ENCODE measurements at places on chromosomes 4 and X.

- DNase-seq: no peak
These were observed 86.5 kb upstream of the KLF3 start for GRCh38 chr4:38577462-38577861.

- no peak for DNase-seq
These were observed 203.0 kb downstream of the AFAP1 start for GRCh38 chr4:7736436-7737267.

DNA sequence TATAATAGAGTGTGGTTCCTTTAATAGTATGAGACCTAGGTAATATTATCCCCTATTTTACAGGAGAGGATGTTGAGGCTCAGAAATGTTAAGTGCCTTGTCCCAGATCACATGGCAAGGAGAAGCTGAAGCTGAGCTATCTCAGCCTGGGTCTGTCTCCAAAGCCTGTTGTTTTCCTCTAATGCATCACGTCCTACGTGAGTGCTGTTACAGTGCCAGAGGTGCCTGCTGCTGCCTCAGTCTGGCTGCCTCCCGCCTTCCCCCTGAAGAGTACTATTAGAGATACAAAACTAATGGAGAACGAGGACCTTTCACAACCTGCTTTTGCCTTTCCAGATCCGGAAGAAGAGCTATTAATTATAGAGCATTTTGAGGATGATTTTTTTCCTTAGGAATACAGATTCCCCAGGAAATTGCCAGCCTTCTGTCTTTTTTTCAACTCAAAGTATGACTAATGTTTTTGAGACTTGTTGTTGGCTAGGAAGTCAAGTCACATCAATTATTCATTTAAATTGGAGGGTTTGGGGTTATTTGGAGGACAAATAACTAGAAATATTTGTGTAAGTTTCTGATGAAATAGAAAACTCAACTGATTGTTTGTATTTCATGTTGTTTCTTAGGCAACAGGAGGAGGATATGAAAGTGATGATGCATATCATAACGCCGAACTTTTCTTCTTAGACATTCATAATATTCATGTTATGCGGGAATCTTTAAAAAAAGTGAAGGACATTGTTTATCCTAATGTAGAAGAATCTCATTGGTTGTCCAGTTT lies 43.9 kb upstream of the MTMR1 start:
- no peak for DNase-seq

DNA sequence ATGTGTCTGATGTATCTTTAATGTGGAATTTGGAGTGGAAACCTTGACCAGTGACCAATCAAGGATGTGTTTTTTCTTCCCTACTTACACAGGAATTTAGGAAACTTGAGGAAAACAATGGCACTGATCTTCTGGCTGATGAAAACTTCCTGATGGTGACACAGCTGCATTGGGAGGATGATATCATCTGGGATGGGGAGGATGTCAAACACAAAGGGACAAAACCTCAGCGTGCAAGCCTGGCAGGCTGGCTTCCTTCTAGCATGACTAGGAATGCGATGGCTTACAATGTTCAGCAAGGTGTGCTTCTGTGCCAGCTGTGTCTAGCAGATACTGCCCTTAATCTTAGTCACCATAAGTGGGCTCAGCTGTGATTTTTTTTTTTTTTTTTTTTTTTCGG lies 12.6 kb downstream of the TAF1 start:
- no peak for DNase-seq

DNA sequence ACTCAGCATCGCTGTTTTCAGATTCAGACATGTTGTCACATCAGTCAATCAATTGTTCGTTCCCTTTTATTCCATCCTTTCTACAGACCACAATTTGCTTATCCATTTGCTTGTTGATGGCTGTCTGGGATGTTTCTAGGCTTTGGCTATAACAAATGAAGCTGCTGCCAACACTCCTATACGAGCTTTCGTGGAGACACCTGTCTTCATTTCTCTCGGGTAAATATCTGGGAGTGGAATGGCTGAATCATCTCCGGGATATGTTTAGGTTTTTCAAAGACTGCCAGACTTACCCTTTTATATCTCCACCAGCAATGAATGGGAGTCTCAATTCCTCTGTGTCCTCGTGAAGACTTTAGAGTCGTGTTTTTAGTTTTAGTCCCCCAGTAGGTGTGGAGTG lies 118.9 kb downstream of the SORCS2 start:
- no peak for DNase-seq

- no peak for DNase-seq
These were observed 110.1 kb upstream of the MED14 start for GRCh38 chrX:40845331-40845911.
